ENCODE measurements at places on chromosomes 3 and 15.

DNA sequence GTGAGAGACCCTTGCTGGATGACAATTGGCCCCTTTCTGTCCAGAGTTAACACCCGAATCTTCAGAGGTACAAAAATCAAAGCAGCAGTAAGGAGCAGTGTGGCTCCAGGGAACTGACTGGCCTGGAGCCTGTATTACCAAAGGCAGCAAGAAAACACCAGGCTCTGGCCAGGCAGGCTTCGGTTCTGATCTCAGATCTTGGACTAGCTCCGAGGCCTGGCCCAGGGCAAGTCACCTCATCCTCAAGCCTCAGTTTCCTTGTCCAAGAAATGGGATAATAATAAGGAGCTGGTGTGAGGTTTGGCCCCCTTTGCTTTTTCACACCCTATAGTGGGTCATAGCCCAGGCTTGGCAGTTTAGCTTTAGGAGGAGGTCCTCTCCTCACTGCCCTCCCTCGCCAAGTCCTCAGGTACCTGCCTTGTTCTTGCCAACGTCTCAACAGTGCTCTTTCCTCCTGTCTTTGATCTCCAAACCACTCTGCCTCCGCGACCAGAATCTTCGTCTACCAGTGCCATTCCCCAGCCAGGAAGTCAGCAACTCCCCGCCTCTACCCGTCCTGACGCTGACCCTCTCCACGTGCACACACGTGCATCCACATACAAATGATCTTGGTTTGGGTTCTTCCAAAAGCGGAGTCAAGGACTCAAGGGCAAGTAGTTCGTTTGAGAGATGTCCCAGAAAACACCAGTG is 82.6 kb upstream of the TLE3 start:
- no peak for DNase-seq

DNA sequence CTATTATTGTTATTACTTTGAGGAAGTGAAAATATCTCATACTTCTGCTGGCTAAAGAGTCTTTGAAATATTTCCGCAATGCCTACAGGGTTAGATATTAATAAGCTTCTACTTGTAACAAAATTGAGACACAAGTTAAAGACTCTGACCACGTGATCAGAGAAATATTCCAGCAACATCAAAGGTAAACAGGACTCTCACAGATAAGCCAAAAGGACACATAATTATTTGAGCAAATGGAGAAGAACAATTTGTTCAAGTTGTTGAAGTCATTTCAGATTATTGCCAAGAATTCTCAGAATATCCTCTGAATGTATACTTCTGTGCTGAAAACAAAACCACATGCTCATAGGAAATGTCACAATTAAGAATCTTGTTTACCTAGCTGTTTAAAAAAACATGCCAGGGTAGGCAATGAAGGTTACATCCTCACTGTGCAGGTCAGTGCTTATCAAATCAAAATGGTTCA is 225.8 kb upstream of the ALCAM start:
- no peak for DNase-seq

DNA sequence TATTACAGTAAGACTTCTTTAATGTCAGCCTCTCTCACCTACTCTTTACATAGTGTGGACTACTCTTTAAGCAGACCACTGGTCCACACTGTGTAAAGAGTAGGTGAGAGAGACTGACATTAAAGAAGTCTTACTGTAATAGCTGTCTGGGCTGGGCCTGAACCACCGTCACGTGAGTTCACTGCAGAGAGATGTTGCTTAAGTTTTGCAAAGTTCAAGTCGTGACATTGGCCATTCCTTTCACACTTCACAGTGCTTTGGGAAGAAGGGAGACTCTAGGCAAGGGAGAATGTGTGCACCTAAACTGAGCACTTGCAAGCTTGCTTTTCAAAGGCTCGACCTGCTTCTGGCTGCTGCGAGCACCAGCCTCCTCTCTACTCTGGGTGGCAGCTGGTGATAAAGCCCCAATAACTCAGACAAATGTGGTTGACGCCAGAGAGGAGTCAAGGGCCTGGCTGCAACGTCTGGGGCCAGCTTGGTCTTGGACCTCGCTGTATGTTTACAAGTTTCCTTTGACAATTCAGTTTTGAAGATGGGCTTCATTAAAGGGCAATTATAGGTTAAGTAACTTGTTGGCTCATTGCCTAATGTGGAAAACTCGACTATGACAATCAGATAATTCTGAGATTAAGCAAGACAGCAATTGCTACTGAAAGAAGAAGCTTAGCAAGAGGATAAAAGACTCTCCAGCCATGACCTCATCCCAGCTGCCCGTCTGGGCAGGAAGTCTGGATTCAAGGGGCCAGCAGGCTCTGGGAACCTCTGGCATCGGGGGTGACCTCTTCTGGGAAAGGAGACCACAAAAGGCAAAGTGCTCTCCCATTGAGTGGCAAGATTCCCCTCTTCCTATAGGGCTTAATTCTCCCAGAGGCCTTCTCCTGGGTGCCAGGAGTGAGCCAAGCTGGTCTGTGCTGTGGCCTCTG is 242.1 kb upstream of the TLE3 start:
- no peak for DNase-seq

- no peak for DNase-seq
Measured at GRCh38 chr3:120163026-120163425, 68.8 kb upstream of the GSK3B start.

DNA sequence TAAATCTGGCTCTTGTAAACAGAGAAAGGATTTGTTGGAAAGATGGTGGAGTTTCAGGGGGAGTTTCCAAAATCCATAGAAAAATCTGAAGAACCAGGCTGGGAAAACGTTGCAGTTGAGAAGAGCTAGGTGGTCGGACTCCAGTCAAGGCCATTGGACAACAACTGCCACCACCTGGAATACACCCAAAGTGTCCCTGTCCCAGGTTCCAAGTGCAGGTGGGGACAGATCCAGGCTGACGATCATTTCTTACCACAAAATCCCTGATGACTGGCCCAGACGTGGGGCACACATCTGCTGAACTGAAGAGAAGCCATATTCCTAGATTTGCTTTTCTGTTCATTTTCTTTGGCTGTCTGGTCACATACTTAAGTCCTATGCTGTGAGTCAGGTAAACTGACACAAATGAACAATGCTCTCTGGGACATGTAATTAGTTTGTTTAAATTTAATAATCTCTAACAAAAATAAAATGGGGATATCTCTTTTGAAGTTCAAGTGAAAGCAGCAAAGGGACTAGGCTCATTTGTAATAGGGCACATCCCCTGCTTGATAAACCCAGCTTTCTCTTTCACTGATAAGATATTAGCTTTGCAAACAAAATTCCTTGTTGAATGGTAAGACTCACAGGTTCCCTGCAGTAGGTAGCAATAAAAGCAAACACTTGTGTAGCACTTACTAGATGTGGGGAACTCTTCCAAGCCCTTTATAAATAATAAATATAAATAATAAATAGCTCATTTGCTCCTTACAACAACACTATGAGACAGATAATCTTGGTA is 88.5 kb downstream of the MYLK start:
- DNase-seq, result no peak

DNA sequence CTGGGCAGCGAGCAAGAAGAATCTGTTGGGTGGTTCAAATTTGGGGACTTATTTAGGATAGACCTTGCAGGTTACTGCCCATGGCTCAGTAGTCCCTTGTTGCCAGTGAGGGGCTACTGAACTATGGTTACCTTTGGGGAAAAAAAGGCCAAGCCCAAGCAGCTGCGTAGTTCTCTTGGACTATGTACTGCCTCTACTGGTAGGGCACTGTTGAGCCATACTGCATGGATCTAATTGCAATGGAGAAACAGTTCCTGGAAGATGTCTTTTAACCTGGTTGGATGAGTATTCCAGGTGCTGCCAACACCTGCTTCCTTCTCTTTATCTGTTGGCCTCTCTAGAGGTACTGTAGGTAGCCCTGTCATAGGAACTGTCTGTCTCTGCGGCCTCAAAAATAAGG is 671.9 kb upstream of the CBLB start:
- DNase-seq, result no peak

DNA sequence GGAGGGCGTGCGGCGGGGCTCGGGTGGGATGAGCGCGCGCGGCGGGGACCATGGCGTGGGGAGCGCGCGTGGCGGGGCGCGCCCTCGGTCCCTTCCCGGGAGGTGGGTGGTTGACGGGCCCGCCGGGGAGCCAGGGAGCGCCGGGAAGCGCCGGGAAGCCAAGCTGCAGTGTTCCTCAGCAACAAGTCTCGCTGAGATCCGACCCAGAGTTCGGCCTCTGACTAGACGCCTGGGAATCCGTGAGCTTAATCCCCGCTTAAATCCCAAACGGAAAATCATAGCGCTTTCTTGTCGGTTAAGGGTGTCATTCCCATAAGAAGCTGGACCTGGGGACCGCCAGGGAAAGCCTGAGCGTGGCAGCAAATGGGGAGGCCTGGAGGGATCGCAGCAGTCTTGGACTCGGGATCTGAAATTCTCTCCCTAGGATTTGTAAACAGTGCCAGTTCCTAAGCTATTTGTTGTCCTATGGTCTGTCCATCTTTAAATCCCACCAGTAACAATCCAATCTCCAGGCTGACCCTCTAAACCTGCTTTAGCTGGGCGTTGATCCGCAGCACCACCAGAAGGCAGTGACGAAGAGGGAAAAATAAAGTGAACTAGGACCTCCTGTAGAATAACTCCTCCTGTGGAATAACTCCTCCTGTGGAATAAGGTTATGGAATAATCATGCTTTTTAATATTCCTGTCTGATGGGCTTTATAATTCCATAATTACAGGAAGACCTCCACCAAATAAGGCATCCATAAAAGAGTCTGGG is 570 bp upstream of the NEDD4 start:
- DNase-seq, result peak; percentile 1

- no peak for DNase-seq
Measured at GRCh38 chr3:72123908-72124441, 339.0 kb upstream of the PROK2 start.

- DNase-seq, result no peak
Measured at GRCh38 chr3:99419116-99419515, 219.3 kb upstream of the COL8A1 start.

DNA sequence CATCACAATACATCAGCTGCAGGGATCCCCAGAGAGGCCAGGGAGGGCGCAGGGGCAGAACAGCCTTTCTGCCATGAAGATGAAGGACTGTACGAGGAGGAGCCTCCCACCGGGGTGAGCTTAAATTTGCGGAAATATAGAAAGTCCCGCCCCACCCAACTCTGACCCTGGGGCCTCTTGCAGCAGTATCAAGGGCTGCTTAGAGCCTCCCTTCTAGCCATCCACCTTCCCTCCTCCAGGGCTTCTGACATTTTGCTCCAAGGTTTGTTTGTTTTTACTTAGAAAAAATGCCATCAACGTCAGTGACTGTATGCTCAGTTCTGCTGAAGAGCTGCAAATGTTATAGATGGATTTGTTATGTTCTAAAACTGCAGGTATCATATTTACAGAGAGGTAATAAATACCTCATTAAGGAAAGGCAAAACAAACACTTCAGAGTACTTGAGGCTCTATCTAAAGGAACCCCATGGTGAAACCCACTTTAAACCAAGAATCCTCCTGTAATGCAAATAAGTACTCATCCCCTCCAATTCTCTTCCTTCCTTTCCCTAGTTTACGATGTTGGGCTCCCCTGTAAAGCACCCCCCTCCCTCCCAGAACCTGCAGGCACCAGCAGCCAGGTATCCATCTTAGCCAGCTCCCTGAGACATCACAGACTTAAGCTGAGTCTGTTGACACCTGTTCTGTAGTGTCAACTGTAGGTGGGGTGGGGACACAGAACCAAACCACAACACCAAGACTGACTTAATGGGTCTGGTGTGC is 30.5 kb downstream of the RFTN1 start:
- peak; percentile 21 for DNase-seq

DNA sequence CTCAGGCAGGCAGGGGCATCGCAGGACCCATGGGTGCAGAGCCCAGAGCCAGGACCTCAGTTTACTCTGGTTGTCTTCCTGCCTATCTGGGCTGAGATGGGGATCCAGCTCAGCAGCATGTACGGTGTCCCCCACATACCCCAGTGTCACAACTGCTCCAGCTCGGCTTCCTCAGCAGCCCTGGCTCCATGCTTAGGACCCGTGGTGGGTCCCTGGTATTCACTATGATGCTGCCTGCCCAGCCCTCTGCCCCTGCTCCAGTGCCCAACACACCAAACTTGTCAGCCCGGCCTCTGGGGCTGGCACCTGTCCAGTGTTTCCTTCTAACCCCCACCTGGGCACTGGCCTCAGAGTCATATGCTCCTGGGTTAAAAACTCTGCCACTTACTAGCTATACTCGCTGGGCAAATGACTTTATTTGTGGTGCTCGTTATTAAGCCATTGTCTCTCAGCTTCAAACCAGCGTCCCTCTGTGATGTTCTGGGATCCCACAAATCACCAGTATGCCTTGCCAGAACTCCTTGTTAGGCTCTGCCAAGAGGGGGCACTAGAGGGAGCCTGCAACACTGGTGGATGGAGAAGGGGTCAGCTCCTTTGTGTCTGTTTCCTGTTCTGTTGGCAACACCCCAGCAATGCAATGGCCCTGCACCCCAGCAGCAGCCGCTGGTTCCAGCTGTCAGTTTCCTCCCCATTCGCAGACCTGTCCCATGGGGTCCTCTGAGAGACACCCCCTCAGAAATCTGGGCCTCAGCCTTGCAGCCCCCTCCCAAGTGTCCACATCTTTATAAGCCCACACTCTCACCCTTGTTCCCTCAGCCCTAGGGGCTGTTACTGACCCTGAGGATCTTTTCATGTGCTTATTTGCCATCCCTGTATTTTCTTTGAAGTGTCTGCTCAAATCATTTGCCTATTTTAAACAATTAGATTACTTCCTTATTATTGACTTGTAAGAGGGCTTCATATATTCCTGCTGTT is 24.1 kb upstream of the MRPS22 start:
- DNase-seq, result no peak

GRCh38 chr3:46324036-46324435 is 29.9 kb upstream of the CCR2 start:
- no peak for DNase-seq

- no peak for DNase-seq
Measured at GRCh38 chr3:120258009-120258408, 27.0 kb downstream of the GPR156 start.
